Stimulated activated CD4-positive, alpha-beta T cell treated with anti-CD3 and anti-CD28 coated beads, Interleukin-1b, Interleukin-23, amount 100 ng/mL, for 1 hour (primary cell): ENCODE measurements at places on chromosomes 7 and 10.

- DNase-seq = no peak
Observed at GRCh38 chr10:128751284-128751683, 625.1 kb upstream of the MKI67 start.

GRCh38 chr10:132593900-132594876 lies 56.6 kb downstream of the INPP5A start:
- no peak for DNase-seq

- DNase-seq = no peak
Observed at GRCh38 chr10:92045641-92046106, 122.1 kb downstream of the BTAF1 start.

GRCh38 chr10:80281292-80281691 lies 8.2 kb downstream of the MAT1A start:
- no peak for DNase-seq

GRCh38 chr10:37701781-37702493 lies 155.5 kb downstream of the ZNF248 start:
- no peak for DNase-seq

DNA sequence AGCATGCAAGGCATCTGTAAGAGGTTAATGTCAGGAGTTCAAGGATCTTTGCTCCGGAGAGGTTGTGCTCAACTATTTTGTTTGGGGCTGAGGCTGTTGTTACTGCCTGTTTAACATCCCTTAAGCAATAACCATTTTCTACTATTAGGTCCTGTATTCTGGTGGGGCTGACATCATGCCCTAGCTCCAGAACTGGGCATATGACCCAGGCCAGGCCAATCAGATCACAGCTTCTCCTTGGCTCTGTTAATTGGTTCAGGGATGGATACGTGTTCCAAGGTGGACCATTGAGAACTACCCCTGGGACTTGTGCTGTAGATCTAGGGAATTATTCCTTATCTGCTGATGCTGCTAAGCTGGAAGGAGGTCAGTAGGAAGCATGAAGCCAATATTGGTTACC lies 67.0 kb downstream of the SYPL1 start:
- DNase-seq = no peak

- no peak for DNase-seq
Observed at GRCh38 chr7:2858621-2859020, 14.5 kb upstream of the GNA12 start.

DNA sequence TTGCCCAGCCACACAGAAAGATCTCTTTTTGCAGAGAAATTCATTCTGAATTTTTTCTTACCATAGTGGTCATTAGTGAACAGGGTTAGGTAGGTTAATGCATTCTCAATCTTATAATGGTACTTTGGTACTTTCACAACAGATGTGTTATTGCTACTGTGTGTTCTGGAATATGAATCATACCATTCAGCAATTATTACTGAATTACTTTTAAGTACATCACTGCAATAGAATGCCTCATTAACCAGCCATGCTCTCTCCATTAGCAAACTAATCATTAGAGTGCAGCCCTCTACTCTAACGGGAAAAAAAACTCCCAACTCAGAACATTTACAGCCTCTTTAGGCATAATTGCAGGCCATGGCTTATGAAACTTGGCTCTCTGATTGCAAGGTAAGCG lies 102.1 kb downstream of the DOCK4 start:
- no peak for DNase-seq

DNA sequence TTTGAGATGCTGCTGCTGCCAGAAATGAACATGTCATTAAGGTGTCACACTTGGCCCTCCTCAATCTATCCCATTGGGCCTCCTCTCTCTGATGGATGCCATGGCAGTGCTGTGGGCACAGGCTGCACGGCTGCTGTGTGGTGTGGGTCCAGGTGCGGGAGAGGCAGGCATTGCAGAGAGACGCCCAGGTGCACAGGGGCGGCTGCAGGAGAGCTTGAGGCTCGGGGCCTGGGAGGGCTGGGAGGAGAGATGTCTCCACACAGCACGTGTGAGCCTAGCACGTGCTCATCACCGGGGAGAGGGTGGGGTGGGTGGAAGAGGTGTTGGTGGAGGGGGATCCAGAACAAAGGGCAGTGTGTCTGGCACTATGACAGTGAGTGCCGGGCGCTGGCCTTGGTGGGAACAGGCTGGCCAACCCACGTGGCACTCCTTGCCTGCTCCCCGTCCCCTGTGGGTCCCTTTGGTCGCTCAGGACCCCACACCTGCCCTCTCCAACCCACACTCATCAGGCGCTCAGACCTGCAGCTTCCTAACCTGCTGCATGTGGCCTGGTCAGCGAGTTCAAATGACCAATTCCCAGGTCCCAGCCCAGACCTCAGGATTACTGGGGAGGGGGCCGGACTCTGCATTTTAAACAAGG lies 39.9 kb upstream of the BNIP3 start:
- no peak for DNase-seq

DNA sequence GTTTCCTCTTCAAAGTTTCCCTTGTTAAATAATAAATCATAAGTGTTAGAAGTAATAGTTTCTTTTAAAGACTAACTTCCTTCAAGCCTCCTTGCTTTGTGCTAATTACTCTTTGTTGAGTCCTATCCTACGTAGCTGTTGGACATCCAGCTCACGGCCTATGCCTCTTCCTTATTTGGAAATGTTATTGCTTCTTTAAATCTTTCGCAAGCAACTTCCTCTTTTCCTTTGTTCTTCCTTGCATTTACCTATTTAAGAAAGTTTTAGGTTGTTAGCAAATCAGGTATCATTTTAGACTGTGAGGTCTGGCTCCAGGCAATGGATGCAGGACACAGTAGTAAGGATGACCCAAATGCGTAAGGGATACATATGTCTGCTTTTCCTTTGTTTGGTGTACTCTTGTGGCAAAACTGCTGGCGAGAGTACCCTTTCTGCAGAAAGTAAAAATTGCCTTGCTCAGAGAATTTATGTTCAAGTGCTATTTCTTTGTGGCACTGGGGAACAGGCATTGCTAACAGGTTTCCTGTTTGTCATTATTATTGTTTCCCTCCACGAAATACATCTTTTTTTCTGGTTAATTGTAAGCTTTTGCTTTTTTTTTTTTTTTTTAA lies 110.5 kb downstream of the DYNC2I1 start:
- DNase-seq = no peak

DNA sequence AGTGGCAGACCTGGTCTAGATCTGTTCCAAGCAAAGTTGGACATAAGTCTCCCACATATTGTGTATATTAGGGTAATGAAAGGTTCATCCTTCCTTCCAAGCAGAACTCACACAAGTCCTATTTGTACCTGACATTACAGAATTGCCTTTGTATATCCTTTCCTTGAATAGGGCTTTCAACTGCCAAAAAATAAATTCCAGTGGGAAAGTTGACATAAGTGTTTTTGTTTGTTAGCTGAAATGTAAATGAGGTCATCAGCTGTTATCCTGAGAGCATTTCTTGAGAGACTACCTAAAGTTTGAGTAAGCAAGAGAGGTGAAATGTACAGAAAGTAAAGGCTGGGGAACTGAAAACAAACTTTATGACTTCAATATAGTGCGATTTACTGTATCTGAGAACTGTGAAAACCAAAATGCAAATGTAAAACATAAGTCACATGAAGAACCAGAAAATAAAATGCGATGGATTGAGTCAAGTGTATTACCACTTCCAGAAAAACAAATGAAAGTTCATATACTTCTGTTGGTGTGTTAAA lies 527.3 kb upstream of the SEMA3D start:
- no peak for DNase-seq

DNA sequence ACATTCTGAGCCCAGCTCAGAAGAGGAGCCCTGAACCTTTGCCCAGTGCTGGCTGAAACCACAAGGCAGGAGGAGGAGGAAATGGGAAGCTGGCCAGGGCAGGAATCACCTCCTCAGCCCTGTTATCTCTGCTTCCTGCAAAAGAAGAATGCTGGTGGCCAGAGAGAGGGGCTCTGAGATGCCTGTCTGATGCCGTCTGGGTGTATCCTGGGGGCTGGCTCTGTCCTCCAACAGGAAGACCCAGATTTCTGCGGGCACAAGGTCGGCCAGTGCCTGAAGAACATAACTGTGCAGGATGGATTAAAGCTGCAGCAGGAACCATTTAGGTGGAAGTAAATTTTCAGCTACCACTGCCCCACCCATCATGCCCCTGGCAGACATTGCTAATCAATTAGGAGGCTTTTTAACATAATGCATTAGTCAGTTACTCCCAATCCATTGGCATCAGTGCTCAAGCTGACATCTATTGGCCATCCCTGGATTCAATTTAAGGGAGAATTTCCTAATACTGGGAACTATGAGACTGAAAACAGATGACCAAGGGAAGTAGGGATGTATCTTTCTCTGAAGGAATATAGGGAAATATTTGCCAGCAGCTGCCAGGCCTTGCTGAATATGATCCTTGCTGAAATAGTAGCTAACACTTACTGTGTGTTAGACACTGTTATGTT lies 67.7 kb downstream of the COL13A1 start:
- DNase-seq = no peak

DNA sequence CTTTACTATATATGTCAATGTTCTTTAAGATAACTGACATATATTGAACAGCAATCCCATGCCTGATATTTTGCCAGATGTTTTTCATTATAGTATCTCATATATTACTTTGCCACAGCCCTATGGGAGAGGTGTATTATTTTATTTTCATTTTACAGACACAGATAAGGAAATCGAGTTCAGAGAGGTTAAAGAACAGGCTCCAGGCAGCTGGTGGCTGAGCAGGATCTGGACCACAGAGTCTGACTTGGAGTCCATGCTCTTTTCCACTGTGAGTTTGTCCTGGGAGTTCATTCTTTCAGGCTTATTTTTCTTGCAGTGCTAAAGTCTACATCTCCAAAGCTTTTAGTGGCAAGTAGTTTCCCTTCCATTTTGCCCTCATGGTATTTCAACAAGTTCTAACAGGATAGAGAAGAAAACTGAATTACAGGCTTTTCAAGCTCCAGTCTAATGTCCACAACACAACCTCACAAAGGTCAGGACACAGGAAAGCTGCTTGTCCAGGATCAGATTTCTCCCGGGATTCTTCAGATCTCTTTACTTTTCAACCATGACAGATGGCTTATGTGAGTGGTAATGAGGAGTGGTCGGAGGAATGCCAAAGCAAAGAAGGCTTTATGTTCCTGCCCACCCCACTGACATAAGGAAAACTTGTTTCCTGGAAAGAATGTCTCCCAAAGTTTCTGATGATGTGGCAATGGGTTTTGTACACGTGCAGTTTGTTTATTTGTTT lies 13.1 kb upstream of the SLC35B4 start:
- no peak for DNase-seq

GRCh38 chr7:15778191-15778590 lies 91.7 kb upstream of the MEOX2 start:
- no peak for DNase-seq

- no peak for DNase-seq
Observed at GRCh38 chr7:86966916-86967315, 92.5 kb downstream of the ELAPOR2 start.

GRCh38 chr7:73717991-73718405 lies 1.5 kb downstream of the STX1A start:
- DNase-seq = peak; percentile 47

DNA sequence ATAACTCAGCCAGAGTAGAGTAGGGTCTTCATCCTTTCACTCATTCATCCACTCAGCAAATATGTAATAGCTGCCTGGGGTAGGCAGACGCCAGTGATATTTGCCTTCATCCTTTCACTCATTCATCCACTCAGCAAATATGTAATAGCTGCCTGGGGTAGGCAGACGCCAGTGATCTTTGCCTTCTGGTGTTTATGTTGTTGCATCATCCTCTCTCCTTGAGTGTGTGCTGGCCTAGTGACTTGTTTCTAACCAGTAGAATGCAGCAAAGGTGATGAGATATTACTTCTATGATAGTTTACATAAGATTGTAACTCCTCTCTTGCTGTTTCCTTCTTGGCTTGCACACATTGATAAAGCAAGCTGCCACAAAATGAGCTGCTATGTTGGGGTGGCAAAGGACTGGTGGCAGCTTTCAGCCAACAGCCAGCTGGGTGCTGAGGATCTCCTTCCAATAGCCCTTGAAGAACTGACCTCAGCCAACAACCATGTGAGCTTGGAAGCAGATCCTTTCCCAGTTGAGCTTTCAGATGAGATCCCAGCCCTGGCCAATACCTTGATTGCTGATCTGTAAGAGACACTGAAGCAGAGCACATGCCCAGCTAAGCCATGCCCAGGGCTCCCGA lies 23.2 kb upstream of the MTPN start:
- no peak for DNase-seq

DNA sequence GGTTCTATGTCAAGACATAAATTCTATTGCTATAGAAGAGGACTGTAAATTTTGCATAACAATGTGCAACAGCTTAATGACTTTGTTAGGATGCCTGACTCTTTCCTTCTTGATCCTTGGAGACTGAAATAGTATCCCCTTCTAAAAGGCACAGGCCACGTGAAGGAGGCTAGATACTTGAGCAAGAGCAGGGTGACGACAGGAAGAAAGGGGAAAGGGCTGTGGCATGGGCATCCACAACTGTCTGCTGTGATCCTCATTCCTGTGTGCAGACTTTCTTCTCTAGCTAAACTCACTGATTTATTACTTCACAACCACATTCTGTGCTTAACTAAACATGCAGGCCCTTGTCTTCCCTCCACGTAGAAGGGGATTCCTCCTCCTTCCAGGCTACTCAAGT lies 1111.8 kb upstream of the C7orf33 start:
- no peak for DNase-seq
